Fibroblast of skin of right biceps (primary cell): ENCODE measurements at places on chromosomes 11 and 22.

DNA sequence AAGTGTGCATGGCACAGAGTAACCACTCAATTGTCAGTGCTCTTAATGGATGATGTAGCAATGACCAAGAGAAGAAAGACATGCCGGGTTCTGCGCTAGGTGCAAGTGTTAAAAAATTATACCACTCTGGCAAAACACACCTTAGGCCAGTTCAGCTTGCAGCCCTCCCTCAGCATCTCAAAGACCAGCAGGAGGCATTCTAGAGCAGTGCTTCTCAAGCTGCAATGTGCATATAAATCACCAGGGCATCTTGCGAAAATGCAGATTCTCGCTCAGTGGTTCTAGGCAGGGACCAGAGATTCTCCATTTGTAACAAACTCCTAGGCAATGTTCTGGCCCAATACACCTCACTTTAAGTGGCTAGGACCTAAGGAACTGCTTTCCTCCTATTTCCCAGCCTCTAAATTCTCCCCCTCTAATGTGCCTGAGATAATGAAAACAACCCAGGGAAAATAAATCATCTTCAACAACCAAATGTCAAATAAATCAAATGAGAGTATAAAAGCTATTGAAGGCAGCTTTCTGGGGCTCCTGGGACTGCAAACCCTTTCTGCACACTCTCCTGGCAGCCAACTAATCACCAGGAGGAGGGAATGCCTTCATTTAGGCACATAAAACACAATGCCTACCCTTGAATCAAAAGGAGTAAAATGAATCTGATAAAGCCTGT lies 337.2 kb upstream of the API5 start:
- DNase-seq: no peak

GRCh38 chr11:69692422-69692821 lies 11.4 kb downstream of the FGF19 start:
- no peak for DNase-seq

DNA sequence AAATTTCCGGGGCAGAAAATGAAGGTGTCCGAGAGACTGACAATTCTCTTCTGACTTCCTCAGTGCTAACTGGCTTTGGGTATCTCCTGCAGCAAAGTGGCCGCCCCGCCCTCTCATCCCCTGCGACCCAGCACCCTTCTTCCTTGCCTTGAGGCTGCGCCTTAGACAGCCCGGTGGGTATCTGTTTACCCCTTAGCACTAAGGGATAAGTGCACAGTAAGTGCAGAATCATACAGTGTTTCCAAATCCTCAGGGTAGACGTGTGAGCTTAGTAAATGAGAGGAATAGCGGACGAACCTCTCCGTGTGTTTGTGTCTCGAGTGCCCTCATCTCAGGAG lies 368 bp upstream of the CHORDC1 start:
- no peak for DNase-seq

- no peak for DNase-seq
Measured at GRCh38 chr11:67633758-67634365, 4.1 kb upstream of the NUDT8 start.

- peak; percentile 76 for DNase-seq
Measured at GRCh38 chr11:58524232-58525036, 16.5 kb upstream of the OR5B21 start.
